ENCODE measurements at places on chromosomes 13 and 19. TPM values are rescaled to one million over a fixed set of nuclear protein-coding genes. Genes with fewer than 3 reads are reported as not detected.

GRCh38 chr13:112455476-112456059, 79.4 kb downstream of the SPACA7 start:
- DNase-seq, result no peak

The CXCL17 gene
- not detected for polyA plus RNA-seq

DNA sequence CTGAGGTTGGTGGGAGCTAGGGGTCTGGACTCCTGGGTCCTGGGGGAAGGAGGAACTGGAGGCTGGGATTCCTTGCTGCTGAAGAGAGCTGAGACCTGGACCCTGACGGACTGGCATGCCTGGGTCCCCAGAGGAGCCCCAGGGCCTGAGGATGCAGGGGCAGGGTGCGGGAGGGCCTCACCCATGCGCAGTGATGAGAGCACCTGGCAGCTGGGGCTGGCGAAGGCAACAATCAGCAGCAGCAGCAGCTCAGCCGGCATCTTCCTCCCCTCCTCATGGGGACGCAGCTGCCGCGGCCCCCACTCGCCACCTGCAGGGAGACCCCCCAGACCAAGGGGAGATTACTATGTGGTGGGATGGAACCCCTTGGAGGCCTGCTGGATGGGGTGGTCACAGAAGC, 4.5 kb downstream of the GRIK5 start:
- DNase-seq, result no peak

DNA sequence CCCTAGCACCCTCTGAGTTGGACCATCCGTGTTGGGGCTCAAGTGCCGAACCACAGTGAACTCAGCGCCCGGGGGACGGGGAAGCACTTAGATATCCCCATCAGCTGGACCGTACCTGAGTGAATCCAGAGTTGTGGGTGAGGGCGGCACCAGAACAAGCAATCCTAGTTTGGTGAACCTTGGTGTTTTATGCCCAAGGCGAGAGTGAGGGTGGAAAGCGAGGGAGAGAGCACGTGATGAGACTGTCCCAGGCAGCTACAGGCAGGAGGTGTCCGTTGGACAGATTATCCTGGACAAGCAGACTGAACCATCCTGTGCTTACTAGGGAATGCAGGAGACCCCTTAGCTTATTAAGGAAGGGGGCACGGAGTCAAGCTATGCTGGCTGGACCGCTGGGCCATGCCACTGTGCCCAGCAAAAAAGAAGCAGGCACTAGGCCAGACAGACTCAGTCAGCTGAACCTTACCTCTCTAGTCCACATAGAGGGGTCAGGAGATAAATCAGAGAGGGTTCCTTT, 596 bp downstream of the GET3 start:
- no peak for DNase-seq

DNA sequence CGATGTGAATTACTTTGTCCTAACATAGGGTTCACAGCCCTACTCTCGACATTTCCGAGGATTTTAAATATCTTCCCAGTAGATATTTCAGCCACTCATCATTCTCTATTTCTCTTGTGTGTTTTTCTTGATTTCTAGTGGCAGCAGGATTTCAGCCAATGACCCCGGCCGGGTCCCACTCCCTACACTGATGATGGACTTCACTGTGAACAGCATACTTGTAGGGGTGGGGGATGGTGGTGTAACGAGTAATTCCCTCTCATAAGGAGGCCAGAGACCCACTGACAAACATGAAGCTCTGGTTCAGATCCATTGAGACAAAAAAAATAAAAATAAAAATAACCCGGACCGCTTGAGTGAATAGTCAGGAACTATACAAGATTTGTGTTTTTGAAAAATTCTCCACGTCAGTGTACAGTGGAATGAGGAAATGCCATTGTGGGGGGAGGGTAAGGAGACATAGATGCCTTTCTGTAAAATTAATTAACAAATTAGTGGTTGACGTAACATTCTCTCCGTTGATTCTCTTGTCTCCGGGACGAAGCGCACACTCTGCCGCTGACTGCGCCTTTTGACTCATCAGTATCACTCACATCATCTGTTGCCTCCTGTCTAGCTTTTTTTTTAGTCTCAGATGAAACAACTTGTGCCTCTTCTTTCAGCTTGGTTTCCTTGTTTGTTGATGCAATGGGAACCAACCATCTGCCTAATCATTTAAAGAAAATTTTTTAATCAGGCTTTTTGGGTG, 48.8 kb upstream of the IRS2 start:
- no peak for DNase-seq

DNA sequence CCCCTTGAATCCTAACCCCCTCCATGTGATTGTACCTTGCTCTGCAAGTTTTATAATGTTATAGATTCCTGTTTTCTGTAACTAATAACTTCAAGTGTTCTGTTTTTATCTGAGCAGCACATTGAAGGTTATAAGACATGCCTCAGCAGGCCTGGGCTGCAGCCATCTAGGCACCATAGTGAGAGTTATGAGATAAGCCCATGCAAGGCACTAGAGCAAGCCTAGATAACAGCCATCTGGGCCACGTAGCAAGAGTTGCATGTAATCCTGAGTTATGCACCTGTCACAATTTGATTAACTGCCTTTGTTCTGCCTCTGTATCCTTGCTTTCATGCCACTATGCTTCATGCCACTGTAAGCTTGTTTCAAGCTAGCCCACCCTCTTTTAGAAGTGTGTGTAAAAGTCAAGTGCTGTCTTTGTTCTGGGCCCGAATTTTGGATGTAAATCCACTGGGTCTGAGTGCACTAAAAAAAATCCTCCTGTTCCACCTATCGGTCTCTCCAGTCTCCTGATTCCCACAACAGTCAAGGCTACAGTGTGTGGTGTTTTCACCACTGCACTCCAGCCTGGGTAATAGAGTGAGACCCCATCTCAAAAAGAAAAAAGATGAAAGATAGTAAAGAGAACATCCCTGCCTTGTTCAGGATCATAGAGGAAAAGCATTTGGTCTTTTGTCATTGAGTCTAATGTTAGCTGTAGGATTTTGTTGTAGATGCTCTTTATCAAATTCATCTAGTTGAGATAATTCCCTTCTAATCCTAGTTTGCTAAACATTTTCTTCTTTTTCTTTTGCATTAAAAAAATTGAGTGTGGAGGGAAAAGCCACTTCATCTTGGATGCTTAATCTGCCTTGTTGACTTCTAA, 16.0 kb upstream of the KBTBD6 start:
- no peak for DNase-seq

GRCh38 chr19:19382118-19382517, 23.4 kb upstream of the GATAD2A start:
- DNase-seq, result no peak

The S1PR4 gene
- polyA plus RNA-seq, result 0.56 TPM

DNA sequence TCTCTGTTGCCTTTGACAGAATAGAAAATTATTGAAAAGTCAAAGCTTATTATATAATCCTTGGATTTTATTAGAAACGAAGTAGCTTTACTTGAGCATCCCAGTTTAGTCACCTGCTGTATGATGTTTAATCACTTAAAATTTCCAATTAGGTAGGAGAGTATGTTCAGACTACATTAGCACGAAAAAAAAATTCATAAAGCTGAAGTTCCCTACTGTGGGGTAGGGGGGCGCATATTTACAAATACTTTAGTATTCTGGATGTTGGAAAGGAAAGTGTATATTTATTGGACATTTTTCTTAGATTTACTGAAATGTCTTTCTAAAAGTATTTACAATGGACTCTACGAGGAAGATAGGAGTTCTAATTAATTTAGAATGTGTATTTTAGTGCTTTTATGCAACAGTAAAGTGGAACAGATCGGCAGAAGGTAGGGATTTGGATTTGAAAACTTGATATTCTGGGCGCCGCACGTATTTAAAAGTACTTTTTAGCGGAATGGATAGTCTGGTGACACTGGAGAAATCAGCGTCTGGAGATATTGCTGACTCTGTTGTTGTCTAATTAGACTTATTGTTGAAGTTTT, 1.9 kb downstream of the CDK8 start:
- DNase-seq, result no peak

- peak; percentile 94 for DNase-seq
Measured at GRCh38 chr19:46481947-46482346, 10.6 kb upstream of the PNMA8A start.

The TJP3 gene
- 0.46 TPM for polyA plus RNA-seq

GRCh38 chr19:4342314-4342614, 1.1 kb upstream of the MPND start:
- no peak for DNase-seq

GRCh38 chr13:32228330-32229041, 86.7 kb downstream of the ZAR1L start:
- no peak for DNase-seq

GRCh38 chr13:105735281-105735680, 800.2 kb downstream of the EFNB2 start:
- no peak for DNase-seq

The NDUFB7 gene
- 132 TPM for polyA plus RNA-seq

The PRR20A gene
- not detected for polyA plus RNA-seq

GRCh38 chr19:6773323-6773931, 919 bp downstream of the VAV1 start:
- DNase-seq, result no peak

The LIM2 gene
- polyA plus RNA-seq, result not detected

- no peak for DNase-seq
Measured at GRCh38 chr19:51808333-51808986, 13.5 kb downstream of the FPR3 start.

The ZNF583 gene
- 6.2 TPM for polyA plus RNA-seq

The ARHGAP33 gene
- polyA plus RNA-seq, result 15.0 TPM

The SEMA6B gene
- 44.3 TPM for polyA plus RNA-seq

The SPRED3 gene
- polyA plus RNA-seq, result 0.59 TPM

The NBEA gene
- 13.1 TPM for polyA plus RNA-seq

- DNase-seq, result no peak
Measured at GRCh38 chr19:3276341-3276799, 51.9 kb downstream of the CELF5 start.

The DENND1C gene
- 0.63 TPM for polyA plus RNA-seq

DNA sequence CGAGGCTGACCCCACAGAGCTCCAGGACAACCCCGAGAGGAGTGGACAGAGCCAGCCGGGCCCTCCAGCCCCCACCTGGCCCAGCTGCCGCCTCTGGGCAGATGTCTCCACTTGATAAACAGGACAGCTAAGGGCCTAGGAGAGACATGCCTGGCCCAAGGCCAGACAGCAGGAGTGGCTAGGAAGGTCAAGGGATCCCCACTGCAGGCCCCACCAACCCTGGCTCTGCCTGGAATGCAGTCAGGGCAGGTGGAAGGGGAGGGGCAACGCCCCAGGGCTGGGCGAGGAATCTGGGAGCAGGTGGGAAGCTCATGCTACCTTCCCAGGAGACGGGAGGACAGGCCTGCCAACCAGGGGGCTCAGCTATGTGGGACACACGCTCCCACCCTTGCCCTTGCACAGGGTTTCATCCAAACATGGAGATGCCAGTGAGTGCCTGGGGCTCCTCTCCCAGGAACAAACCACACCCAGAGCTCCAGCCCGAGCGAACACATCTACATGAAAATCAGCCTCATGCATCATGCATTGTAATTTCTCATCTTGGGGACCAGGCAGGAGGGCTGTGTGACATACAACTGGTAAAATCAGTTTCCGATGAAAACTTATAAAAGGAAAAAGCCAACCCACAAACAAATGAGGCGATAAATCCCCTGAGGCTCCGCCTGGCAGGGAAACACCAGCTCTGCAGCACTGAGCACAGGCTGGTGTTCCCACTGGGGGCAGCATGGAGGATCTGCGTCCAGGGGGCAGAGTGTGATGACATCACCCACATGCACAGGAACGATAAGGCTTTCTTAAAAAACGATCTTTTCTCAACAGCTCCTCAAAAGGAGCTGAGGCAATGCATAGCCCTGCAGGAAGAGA, 25.0 kb downstream of the SH3GL1 start:
- no peak for DNase-seq

GRCh38 chr19:17686023-17686521, 2.1 kb downstream of the UNC13A start:
- DNase-seq, result no peak

DNA sequence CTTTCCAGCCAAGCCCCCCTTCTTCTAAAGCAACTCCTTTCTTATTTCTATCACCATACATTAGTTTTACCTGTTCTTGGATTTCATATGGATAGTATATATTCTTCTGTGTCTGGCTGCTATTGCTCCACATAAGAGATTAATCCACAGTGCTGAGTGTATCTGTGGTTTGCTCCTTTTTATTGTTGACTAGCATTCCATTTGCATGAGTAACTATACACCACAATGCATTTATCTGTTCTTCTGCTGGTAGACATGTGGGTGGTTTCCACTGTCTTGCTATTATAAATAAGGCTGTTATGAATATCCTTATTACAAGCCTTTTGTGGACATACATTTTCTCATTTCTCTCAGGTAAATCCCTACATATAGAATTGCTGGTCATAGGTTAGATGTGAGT, 138.2 kb downstream of the SLC7A1 start:
- no peak for DNase-seq

DNA sequence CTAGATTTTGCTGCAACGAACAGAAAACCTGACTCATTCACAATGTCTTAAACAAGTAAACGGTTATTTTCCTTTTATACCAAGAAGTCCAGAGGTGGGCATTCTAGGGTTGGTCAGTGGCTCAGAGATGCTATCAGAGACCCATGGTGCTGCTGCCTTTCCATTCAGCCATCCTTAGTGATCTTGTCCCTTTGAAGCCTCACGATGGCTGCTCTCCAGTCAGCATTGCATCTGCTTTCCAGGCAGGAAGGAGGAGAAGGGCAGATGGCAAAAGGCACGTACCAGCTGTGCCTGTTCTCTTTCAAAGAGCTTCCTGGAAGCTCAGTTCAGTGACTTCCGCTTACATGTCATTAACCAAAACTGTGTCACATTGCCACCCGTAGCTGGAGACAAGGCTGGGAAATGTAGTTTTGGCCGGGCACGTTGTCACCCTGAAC, 30.1 kb downstream of the WDFY2 start:
- no peak for DNase-seq

DNA sequence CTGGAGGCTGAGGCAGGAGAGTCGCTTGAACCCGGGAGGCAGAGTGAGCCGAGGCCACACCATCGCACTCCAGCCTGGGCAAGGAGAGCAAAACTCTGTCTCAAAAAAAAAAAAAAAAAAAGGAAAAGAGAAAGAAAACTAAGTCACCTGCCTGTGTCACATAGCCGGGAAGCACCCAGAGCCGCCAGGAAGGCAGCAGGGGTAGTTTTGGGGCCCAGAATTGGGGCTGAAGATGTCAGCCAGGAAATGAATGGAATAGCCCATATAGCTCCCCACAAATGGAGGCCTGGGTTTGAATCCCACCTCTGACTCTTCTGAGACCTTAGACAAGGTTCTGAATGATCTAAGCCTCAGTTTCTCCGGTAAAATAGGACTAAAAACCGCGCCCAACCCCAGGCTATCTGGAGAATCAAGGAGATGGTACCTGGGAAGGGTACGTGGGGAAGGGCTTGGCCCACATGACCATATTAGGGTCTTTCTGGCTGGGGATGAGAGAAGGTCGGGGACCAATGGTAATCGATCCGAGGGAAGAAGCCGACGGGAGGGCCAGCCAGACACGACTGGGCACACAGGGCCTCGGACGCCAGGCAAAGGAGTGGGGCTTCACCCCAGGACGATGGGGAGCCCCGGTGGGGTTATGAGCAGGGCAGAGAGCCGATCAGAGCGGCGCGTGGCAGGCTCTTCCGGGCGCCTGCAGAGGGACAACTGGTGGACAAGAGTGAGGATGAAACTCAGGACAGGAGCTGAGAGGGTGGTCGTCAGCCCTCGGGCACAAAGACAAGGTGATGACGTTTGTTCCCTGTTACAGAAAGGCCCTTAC, 14.4 kb downstream of the CCDC124 start:
- DNase-seq, result no peak
